ENCODE measurements at places on chromosomes 7 and 10.

DNA sequence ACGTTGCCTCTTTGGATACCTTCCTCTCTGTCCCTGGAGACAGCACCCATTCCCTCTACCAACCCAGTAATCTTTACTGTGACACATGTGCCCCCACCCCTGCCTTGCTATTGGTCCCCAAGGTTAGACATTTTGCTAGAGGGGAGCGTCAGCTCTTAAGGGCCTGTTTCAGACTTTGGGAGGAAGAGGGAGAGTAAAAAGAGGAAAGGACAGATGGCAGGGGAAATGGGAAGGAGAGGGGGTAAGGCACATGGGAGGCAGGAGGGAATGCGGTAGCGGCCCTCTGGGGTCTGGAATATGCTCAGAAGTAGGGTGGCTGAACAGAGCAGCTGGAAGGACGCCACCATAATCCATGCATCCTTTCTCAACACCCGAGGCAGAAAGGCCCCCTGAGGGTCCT, 12.2 kb downstream of the BLNK start:
- DNase-seq, result no peak

- DNase-seq, result no peak
Measured at GRCh38 chr10:131242007-131242406, 69.5 kb downstream of the TCERG1L start.

DNA sequence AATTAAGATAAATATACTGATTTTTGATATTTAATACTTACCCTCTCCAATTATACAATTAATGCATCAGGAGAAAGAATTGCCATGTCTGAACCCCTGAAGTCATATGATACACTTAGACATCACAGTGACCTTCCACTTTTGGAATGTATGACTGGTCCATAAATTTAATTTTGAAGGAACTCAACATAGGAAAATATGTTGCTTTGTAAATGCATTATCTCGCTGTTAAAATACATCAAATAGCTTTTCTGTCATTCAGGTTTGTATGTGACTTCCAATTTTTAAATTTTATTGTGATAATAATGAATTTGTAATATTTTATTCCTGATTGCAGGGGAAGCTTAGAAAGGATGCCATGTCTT, 631.9 kb upstream of the ANKRD30A start:
- DNase-seq, result no peak

DNA sequence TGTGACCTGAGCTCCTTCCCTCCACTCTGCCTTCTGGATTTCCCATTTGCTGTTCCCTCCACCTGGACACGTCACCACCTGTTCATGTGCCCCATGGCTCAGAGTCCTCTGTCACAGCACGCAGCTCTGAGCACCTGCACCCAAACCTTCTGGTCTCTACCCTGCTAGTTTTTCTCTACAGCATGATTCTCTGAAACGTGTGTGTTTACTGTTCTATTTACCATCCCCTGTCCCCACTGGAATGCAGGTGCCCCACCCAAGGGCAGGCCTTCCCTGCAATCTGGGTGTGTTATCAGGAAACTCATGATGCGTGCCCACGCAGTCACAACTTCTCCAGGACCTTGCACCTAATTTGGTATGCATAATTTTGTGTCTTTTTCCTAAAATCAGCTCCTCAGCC, 284.4 kb upstream of the IGFBP3 start:
- no peak for DNase-seq

DNA sequence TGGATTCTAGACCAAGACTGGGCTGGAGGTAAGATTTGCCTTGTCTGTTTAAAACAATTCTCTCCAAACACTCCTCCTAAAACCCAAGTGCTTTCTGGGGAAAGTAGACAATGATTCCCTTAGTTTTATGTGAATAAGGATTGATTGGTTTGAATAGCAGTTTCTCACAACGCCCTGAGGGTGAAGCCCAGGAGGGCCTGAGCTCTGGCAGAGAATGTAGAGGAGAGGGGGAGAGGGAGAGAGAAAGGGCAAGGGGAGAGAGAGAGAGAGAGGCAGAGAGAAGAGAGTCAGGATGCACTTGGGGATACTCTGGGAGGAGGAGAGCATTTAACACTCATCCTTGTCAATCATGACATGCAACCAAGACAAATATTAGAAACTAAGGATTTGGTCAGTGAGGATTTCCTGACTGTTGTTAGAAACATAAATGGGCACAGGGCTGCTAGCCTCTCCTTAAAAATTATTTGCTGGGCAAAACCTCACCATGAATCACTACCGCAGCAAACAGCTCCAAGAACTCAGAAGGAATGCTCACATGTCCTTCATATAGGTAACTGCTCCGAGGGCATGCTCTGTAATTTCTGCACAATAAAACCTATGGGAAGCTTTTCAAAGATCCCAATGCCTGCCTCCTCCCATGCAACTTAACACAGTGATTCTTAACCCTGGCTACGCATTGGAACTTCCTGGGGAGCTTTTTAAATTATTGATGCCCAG, 55.2 kb upstream of the RAPGEF5 start:
- no peak for DNase-seq

DNA sequence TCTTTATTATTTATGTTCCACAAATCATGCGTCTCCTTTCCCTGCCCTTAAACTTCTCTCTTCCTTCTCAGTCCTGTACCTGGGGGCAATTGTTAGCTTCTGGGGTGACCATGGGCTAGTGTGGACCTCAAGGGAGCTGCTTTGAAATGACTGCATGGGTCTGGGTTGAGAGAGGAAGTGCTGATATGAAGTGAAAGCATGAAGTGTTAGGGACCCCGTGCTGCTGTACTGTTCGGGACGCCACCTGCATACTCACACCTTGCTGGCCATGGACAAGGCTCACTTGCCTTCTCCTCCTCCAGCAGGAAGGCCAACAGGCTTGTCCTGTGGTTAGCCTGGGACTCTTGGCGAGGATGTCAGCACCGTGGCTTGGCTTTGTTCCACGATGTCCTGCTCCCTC, 56.7 kb downstream of the MTPN start:
- DNase-seq, result no peak

DNA sequence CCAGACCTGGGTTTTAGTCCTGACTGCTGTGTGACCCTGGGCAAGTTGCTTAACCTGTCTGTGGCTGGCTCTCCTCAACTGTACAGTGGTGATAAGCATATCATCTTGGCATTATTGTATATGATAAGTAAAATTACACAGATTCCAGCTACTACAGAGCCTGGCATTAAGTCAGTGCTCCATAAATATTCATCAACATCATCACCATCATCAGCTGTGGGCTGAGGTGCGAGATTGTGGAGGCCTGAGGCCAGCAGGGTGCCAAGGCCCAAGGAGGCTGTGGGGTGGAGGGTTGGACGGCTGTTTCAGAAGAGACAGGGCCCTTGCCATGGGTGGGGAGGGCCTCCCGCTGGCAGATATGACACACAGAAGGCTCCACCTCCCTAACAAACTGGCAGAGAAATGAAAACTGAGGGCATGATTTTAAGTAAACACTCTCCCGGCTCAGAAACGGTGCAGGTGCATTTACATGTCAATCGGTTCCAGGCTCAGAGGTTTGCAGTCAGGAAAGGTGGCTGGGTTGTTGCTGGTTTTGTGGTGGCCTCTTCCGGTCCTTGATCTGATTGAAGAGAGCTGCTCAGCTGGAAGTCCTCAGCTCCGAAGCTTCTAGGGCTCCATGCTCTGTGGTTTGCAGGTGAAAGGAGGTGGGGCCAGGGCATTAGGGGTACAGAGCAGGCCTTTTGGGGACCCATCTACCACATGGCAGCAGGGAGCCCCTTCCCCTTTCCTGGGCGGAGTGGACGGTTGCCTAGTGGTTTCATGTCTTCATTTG, 10.2 kb downstream of the CRYGN start:
- no peak for DNase-seq

GRCh38 chr10:113922787-113923570, 68.5 kb downstream of the NHLRC2 start:
- no peak for DNase-seq

DNA sequence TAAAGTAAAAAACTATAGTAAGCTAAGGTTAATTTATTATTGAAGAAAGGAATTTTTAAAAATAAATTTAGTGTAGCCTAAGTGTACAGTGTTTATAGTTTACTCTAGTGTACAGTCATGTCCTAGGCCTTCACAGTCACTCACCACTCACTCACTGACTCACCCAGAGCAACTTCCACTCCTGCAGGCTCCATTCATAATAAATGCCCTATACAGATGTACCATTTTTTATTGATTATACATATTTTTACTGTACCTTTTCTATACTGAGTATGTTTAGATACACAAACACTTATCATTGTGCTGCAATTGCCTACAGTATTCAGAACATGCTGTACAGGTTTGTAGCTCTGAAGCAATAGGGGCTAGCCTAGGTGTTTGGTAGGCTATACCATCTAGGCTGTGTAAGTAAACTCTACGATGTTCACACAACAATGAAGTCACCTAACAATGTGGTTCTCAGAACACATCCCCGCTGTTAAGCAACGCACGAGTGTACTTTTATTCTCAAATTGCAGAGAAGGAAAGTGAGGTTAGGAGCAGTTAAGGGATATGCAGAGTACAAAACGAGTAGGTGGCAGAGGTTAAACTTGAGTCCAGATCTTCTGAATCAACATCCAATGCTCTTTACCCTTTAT, 38.9 kb upstream of the PLCE1 start:
- DNase-seq, result no peak

- DNase-seq, result peak; percentile 20
Measured at GRCh38 chr7:93442478-93443224, 131.9 kb downstream of the CALCR start.

- DNase-seq, result peak; percentile 25
Measured at GRCh38 chr7:149248777-149249176, 9.3 kb downstream of the ZNF212 start.

DNA sequence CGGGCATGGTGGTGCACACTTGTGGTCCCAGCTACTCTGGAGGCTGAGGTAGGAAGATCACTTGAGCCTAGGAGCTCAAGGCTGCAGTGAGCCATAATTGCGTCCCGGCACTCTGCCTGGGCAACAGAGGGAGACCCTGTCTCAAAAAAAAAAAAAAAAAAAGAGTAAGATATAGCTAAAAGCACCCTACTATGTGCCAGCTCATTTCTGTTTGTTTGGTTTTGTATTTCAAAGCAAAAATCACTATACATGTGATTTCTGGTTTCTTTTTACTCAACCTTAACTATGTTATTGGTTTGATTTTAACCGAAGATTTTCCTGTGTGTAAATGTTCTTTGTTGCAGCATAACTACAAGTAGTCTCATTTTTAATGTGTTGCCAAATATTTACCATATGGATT, 66.5 kb upstream of the RSBN1L start:
- DNase-seq, result no peak

GRCh38 chr7:38545977-38546376, 85.2 kb downstream of the AMPH start:
- DNase-seq, result no peak

DNA sequence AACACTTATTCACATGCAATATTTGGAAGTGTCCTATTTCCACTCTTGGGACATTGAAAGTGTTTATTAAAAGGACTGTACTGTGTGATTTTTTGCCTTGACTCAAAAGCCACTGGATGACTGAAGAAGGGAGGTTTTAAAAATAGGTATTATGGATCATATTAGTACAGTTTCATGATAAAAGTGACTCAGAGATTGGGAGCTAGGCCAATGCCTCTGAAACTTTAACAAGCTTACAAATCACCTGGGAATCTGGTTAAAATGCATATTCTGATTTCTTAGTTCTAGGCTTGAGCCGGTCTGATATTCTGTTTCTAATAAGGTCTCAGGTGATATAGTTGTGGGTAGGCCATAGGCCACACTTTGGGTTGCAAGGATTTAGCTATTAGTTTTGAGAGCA, 191.2 kb downstream of the PLXDC2 start:
- DNase-seq, result no peak
